ENCODE measurements at places on chromosomes 7 and 10. TPM values are rescaled to one million over a fixed set of nuclear protein-coding genes. Genes with fewer than 3 reads are reported as not detected.

TRIL gene
- total RNA-seq = 6.0 TPM

NPC1L1 gene
- 0.24 TPM for total RNA-seq

SFTPD gene
- total RNA-seq = not detected

KLHDC10 gene
- total RNA-seq = 26.9 TPM

TWIST1 gene
- 4.0 TPM for total RNA-seq

ANKRD30A gene
- total RNA-seq = 0.24 TPM

BNIP3 gene
- total RNA-seq = 81.2 TPM

WASL gene
- 29.3 TPM for total RNA-seq

GRCh38 chr10:104253106-104253505 is 1.6 kb upstream of the GSTO1 start:
- DNase-seq = no peak

- no peak for DNase-seq
Observed at GRCh38 chr7:39295796-39296195, 270.4 kb upstream of the YAE1 start.

- DNase-seq = no peak
Observed at GRCh38 chr10:126661841-126662515, 8.5 kb downstream of the C10orf90 start.

DNA sequence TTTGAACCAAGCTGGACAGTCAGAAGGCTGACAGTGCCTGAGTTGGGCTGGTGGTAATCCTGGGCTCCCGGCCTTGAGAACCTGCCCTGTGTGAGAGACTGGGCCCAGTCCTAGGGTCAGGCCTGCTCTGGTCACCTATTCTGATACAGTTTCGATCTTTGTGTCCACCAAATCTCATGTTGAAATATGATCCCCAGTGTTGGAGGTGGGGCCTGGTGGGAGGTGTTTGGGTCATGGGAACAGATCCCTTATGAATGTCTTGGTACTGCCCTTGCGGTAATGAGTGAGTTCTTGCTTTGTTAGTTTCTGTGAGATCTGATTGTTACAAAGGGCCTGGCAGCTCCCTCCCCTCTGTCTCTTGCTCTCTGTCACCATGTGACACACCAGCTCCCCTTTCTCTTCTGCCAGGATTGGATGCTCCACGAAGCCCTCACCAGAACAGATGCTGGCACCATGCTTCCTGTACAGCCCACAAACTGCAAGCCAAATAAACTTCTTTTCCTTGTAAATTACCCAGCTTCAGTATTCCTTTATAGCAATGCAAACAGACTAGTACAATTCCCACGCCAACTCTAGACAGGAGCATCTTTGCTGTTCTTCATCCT is 111.8 kb upstream of the ZNF438 start:
- no peak for DNase-seq

GRCh38 chr10:59027975-59028655 is 148.3 kb upstream of the PHYHIPL start:
- DNase-seq = no peak

DNA sequence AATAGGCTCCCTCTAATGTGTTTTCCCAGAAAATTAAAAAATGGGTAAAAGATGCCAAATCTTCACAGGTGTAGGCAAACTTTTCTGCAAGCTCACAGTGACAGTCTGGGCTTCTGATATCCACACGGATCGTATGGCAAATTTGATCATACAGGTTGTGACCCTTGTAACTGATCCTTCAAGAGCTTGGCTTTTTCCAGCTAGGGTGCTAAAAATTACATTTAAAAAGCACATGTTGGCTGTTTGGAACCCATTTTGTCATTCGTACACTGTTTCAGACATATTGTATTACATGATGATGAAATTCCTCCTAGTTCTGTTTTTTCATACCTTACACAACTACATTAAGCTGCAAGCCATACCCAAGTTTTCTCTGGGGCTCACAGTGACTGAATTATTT is 138.7 kb downstream of the GFRA1 start:
- no peak for DNase-seq

DNA sequence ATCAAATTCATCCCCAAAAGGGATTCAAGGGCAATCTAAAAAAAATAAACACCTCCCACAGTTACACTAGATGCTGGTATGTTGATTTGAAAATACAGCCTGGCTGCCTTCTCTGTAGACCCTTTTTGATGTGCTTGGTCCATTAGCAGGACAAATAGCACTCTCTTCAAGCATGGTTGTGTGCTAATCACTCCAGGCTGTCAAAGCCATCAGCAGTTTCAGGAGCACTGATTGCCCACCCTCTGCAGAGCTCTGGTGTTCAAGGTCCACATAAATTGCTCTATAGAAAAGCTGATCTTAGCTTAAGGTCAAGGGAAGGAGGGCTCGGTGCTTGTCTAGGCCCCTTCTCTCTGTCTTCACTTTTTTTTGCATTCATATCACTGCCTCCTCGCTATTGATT is 35.4 kb downstream of the PRR15 start:
- DNase-seq = no peak

DNA sequence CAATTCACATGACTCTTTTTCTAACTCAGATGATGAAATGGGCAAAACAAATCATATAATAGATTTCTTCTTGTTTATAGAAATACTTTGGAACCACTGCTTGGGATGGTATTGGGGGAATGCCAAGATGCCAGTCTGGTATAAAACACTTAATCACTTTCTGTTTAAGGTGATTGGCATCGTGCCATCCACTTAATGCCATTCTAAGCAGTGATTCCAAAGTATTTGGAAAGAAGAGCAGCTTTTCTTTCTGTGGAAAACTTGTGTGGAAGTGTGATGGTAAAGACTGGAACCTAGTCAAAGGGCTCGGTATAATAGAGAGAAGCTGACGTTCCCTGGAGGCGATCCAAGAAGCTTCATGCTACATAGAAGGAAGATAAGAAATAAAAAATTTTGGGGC is 120.6 kb downstream of the TMEM26 start:
- no peak for DNase-seq

DNA sequence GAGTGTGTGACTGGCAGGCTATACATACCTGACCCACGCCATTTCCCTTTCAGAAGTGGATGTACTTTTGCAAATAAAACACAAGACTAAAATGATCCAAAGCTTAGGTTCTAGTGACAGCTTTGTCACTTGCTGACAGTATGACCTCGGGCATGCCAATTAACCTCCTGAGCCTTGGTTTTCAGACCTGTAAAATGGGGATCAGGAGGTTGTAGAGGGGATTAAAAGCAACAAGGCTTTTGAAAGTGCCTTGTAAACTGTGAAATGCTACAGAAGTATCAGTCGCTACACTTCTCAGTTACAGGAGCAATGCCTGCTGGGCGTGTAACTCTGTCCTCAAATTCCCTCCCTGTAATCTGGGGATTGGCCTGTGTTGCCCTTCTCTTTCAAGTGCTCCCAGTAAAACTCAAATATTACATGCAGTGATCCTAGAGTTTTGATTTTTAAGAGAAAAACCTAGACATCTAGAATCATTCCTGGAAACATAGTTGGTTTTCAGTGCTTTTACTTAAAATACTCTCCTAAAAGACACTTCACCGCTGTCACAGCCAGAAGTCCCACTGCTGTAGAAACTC is 8.8 kb upstream of the GRB10 start:
- DNase-seq = no peak

DNA sequence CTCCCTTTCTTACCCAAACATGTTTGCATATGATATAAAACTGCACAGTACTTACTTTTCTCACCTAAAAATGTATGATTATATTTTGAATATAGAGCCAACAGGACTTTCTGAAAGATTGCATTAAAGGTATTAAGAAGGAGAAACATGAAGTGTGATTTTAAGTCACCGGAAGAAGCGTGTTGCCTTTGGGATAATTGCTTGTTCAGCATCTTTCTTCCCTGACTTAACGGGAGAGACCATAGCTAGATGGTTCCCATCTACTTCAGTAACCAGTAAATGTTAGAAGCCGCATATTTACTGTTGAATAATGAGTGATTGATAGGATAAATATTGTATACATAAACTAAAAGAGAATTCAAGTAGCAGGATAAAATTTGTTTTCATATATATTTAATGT is 197.1 kb downstream of the NRG3 start:
- DNase-seq = no peak

DNA sequence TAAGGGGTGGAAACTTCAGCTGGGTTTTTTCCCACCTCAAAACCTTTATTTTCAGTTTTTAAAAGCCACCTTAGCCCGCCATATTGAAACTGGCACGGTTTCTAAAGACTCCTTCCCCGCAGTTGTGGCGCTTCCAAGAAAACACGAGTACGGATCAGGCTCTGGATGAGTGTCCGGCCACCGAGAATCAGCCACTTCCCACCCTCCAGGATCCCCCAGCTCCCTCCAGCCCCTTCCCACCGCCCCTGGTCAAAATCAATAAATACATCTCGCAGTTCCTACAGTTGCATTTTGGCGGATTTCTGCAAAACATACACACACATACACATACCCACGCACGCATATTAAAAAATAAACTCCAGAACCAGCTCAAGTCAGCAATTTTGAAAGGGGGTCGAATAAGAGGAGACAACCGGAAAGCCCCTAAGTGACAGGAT is 1.1 kb downstream of the SFMBT2 start:
- no peak for DNase-seq

GRCh38 chr10:7400068-7400715 is 10.6 kb downstream of the SFMBT2 start:
- DNase-seq = no peak
